Activated CD4-positive, alpha-beta T cell treated with anti-CD3 and anti-CD28 coated beads for 1 hour (primary cell): ENCODE measurements at places on chromosomes 11 and 22.

GRCh38 chr11:19442554-19442910 is 201.8 kb upstream of the E2F8 start:
- no peak for DNase-seq

- DNase-seq, result no peak
Observed at GRCh38 chr22:19082793-19083192, 39.4 kb downstream of the DGCR2 start.

DNA sequence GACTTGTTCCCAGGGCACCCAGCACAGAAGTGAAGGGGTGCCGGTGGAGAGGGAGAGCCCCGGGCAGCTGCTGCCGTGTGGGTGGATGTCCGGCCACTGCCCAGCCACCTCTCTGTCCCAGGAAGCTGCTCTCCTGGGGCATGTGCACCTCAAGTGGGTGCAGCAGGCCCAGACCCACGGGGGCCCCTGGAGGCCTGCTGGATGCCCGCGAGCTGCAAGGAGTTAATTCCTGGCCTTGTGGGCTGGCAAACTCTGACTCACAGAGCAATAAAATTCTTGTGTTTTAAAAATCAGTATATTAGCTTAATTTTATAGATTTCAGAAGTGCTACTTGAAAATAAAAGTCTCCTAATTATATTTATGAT is 37.4 kb upstream of the KCNQ1OT1 start:
- DNase-seq, result no peak

GRCh38 chr11:197741-198235 is 4.9 kb downstream of the SCGB1C1 start:
- DNase-seq, result no peak

GRCh38 chr22:44924098-44924497 is 85.7 kb downstream of the PHF21B start:
- no peak for DNase-seq
